ENCODE measurements at places on chromosomes 3 and 15. TPM values are rescaled to one million over a fixed set of nuclear protein-coding genes. Genes with fewer than 3 reads are reported as not detected.

Gene FMN1
- 0.09 TPM for total RNA-seq

Gene BBS4
- total RNA-seq = 27.2 TPM

DNA sequence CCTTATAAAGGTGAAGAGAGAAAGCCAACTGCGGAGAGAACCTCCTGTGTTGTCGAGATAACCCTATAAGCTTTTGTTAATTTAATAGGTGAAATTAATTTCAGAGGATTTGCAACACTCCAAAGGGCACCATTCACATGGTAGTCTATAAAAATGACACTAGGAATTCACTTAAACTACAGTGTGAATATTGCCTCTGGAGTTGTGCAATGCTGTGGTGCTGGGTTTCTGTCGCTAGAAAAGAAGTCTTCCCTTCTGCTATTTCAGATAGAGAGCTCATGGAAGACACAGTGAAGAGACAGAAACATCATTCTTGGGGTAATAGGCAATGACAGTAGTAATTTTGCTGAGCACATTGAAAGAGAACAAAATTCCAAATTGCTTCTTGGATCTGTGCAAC lies 28.8 kb upstream of the PROK2 start:
- DNase-seq = no peak
- no peaks in the 10 kb centered on the region for H3K36me3 ChIP-seq
- H3K4me1 ChIP-seq = peaks cover 21% of the 10 kb centered on the region
- H3K27ac ChIP-seq = no peak overlapping the region
- no peak overlapping the region for H3K4me3 ChIP-seq
- H3K27me3 ChIP-seq = peaks cover 3% of the 10 kb centered on the region

DNA sequence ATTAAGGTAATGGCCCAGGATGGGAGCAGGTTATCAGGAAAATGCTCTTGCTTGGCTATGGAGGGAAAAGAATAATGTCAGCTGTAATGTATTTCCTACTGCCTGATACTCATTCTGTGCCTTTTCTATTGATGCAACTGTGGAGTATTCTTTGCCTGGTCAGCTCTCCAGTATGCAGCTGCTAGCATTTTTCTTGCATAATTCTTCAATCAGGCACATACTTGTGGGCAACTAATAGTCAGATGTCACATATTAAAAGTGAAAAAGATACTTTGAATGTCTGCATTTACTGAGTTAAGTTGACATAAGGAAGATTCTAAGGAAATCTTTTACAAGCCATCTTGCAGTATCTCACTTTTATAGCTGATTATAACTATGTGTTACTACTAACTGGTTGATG lies 29.5 kb downstream of the CD80 start:
- DNase-seq = no peak
- H3K36me3 ChIP-seq = peaks cover 9% of the 10 kb centered on the region
- no peak overlapping the region for H3K27ac ChIP-seq
- H3K4me3 ChIP-seq = no peak overlapping the region

- no peak for DNase-seq
- no peaks in the 10 kb centered on the region for H3K27me3 ChIP-seq
- H3K4me1 ChIP-seq = no peaks in the 10 kb centered on the region
Observed at GRCh38 chr15:59140422-59141226, 35.7 kb downstream of the CCNB2 start.
